ENCODE measurements at places on chromosomes 3 and 15.
A peak's percentile ranks its signal among the peaks of the same experiment; 100 is the strongest.

DNA sequence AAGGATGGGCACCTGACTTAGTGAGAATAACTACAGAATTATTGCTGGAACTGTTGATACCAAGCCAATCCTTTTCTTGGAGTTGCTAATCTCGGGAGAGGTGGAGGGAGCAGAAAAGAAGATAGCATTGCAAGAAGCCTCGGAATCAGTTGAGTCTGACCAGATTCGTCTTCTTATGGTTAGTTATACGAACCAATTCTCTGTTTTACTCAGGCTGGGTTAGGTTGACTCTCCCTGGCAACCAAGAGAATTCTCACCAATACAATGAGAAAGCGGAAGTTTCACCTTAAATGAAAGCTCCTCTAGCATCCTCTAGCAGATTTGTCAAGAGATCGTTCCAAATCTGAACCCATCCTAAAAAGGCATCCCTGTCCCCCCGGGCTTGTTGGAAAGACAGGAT lies 43.5 kb upstream of the UBE2E1 start:
- DNase-seq, result no peak

DNA sequence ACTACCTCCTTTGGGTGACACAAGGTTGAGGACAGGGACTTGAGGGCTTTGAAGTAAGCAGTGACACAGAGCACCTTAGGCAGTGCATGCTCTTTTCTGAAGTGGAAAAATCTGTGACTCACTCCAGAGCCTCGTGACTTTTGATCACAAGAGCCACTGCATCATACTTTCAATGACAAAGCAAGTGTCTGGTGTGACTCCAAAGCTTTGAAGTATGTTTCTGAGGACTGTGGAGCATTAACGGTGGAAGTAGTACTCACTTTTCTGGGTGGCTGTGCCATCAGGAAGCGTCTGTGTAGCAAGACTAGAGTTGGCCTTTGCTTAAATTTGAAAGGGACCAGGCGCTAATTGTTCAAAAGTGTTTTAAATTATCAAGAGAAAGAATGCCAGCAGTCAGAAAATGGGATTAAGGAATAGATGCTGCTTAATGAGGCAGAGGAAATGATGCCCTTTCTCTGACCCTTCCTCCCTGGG lies 210.7 kb upstream of the TRIM42 start:
- DNase-seq, result peak; percentile 26

DNA sequence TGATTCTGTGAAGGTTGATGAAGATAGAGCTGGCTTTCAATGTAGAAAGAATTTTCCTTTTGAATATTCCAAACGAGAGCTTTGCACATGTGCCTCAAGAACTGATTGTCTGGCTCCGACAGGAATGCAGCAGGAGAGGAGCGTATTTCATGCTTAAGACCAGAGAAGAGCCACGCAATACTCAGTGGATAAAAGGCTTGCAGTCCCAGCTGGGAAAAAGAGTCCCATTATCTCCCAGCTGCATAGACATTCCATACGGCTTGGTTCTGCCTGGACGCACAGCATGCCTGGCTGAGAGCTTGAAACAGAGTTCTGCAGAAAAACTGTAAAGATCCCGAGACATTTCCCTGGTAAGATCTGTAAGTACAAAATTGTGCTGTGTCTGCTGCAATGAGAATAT lies at the start of gene CNTN6:
Gene CNTN6 (plus strand): TSS at position 254 of the 400 bp plus-strand sequence. CDS start 54,985 bp downstream, outside the sequence.
- peak; percentile 17 for DNase-seq

DNA sequence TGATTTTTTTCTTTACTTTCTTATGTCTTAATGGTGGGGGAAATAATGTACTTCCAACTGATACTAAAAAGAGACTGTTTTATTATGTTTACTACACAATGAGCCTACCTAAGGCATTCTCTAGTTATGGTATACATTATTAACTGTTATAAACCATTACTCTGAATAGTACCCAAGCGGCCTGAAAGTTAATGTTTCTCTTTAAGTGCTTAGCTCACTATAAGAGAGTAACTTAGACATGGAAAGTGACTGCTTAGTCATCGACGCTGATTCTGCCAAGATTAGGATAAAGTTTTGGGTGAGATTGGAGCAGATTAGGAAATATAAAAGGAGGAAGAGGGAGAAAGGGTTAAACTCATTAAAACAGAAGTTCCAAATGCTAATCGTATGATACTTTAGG lies 365.0 kb downstream of the NLGN1 start:
- no peak for DNase-seq

- DNase-seq, result no peak
Measured at GRCh38 chr3:190499122-190499521, 14.8 kb upstream of the IL1RAP start.

GRCh38 chr3:12430086-12430485 lies 54.2 kb upstream of the TSEN2 start:
- DNase-seq, result no peak

DNA sequence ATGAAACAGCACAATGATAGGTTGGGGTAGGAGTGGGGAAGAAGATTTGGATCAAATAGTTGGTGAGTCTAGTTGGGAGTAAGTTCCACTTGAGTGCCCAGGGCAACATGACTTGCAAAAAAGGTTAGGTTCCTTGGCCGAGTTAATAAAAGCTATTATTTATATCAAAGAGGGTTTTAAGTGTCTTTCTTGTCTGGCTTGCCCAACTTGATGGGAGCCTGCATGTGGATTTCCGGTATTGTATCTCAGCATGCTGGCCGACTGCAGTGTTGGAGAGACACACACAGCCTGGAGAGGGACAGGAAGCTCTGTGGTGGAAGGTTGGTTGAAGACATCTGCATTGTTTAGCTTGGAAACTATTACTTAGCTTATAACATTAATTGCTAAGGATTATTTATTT lies 449.5 kb upstream of the TBL1XR1 start:
- no peak for DNase-seq

DNA sequence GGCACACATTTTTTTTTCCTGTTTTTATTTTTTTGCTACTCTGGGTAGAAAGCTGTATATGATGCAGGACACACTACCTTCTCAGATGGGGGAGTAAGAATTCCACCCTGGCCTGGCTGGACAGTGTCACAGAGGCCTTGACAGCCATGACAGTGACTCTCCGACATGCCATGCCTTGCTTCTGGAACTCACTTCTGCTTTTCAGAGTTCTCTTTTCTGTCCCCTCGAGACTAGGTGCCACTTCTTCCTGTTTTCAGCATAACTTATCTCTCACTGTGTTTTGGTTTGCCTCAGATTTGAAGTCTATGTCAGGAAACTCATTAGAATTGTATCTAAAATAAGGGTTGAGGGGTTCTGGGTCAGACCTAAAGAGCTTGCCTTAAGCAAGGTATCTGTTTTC lies 69.1 kb upstream of the SEC13 start:
- DNase-seq, result no peak

GRCh38 chr3:16203031-16203430 lies 28.6 kb downstream of the GALNT15 start:
- DNase-seq, result no peak

DNA sequence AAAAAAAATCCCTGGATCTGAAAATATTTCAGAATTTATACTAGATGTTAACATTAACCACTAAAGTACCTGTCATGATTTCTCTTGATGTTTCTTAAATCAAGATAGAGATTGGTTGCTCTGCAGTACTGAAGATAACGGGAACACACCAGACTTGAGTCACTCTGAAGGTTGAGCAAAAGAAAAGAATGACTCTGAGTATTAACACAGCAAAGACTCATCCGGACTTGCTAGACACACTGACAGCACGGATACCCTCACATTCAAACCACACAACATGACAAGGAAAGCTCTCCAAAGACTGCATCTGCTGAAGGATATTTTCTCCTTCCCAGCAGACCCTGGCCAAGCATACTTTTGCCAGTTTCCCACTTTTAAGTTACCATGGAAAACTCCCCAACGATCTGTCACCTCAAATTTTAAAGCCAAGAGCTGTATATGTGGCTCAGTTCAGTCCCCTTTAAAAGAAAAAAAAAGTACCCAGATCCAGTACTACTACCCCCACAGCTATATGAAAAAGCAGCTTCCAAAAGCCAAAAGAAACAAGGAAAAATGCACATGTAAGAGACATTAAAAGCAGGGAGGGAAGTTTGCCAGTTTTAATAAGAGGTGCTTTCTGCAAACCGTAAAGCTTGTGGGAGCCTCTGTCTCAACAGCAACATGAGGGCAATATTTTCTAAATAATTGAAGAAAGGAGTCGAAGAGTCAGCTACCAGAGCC lies 8.3 kb downstream of the EOGT start:
- no peak for DNase-seq

- DNase-seq, result no peak
Measured at GRCh38 chr15:67358812-67359211, 104.2 kb downstream of the IQCH start.

DNA sequence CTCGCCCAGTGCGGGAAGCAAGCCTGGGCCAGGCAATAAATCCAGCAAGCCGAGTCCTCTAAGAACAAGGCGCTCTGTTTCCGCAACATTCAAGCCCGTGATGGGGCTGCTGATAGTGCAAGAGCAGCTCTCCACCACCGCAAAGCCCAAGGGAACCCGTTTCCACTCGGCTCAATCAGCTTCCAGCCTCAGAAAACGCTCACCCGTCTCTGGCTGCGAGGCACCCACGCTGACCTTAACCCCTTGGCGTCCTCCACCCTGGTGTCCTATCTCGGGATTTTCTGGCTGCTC lies 17.8 kb downstream of the SPATA12 start:
- DNase-seq, result peak; percentile 33

GRCh38 chr3:192597506-192597905 lies 129.8 kb downstream of the FGF12 start:
- no peak for DNase-seq
